SIG-M5 (cell line): ENCODE measurements at places on chromosomes 5 and 9.

DNA sequence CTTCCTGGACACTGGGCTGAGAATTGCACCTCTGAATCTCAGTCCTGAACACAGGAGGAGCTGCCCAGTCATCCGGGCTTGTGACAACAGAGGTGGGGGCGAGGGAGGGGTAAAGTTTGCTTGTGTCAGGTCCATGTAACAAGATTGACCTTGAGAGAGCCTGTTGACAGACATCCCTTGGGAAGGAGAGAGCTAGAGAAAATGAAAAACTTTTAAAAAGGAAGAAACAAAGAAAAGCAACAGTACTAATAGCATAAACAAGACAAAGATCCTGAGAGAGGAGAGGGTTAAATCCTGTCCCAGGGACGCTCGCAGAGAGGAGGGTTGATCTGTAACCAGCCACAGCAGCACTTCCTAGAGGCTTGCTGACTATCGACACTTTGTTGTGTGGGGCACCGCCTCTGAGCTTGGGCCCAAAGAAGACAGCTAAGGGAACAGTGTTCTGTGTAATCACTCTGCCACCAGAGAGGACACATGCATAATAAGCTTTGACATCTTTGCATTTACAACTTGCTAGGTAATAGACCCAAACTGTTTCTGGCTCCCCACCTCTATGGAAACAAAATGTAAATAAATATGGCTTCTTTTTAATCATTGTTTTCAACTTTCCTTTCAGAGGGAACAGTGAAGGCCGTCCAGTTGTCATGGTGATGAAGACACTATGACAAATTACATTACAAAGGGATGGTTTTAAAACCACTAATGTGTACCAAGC lies 363.7 kb downstream of the CSNK1G3 start:
- DNase-seq = no peak

DNA sequence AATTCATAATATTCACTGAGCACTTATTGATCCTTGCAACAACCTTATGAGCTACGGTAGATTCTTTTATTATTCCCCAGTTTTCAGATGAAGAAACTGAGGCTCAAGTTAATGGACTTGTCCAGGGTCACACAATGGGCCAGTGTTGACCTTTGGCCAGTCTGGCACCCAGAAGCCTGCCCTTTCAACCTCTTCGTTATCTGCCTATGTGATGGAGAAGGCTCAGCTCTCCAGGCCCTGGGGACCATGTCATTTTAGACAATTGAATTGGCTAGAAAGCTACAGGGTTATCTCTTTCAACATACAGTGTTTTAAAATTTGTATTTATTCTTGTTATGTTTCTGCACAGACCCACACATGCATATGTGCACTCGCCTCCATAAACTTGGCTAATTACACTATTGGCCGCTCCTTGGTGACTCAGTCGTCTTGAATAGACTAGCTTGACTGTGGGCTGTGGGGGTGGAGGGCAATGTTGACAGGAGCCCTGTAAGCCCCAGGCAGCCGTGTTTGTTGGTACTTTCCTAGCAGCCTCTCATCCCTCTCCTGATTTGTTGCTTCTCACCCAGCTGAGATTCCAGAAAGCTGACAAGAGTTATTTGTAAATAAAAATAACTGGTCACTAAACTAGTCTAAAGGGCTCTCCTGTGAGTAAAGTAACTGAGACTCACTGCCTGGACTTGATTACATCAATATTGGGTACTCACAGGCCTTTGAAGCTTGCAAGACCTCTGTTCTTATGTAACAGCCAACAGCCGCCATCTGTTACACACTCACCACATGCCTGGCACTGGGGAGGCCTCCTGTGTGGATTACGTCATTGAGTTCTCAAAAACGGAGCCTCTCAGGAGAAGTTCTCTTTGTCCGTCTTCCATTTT lies 8.5 kb upstream of the ANGPTL2 start:
- DNase-seq = peak; percentile 65

DNA sequence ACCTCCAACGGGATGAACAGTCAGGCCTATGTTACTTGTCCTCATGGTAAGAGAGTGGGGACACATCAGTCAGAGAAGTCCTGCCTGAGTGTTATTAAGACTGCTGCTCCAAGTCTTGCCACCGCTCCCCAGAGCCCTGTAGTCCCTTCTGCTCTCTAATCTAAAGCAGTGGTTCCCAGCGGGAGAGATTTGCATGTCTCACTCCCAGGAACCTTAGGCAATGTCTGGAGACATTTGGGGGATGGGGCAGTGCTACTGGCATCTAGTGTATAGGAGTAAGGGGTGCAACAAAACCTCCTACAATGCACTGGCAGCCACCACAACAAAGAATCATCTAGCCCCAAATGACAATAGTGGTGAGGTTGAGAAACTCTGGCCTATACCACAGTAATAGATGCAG lies 2.6 kb upstream of the SVEP1 start:
- DNase-seq = no peak

DNA sequence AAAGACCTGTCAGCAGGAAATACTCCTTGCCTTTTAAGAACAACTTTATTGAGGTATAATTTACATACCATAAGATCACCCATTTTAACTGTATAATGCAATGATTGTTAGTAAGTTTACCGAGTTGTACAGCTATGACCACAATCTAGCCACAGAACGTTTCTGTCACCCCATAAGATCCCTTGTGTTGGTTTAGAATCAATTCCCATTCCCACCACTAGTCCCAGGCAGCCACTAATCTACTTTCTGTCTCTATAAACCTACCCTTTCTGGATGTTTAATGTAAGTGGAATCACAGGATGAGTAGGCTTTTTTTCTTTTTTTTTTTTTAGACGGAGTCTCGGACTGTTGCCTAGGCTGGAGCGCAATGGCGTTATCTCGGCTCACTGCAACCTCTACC lies 4.4 kb downstream of the GPR107 start:
- DNase-seq = no peak

DNA sequence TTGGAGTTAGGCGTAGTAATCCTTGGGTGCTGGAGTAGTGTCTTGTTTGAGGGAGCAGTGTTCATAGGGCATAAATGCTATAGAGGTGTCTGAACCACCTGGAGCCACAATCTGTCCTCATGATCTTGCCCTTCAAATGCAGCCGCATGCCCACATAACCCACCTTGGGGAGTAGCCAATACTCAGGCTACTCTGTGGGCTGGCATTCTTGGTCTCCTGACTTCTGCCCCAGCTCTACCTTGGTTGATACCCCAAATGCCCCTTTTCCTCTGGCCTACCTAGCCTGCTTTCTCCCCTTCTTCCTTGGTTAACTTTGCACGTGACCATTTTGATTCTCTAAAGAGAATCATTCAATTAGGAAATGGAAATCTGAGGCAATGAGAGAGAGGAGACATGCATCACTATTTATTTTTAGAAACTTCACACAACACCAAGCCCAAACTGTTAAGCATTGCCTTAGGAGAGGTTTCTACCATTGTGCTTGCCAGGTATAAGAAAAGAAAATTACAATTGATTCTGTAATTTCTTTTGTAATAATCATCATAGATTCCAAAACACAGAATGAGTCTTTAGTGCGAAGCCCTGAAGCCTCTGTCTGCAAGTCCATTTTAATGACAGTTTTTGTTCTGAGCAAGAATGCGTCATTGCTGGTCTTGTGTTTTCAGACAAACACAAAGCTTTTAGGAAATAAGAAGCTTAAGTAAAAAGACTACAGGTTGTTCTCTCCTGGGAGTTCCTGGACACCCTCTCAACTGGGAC lies 135.2 kb downstream of the C9orf152 start:
- DNase-seq = no peak

DNA sequence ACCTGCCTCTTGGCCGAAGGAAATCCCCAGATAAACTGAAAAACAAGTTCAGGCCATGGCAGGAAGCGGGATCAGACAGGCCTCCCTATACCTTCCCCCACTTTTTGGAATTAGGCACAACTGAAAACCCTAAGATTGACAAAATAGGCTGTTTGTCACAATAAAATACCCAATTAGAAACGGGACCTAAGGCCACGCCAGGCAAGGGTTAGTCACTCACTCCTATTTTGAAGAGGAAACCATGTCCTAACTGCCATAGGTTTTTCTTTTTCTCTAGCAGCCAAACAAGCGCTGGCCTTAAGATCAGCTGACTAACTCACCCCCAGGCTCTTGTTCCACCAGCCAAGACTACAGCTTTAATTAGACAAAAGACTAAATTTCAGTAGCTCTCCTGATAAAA lies 11.9 kb downstream of the FBP2 start:
- DNase-seq = no peak

- no peak for DNase-seq
Observed at GRCh38 chr9:135809166-135809565, 98.2 kb downstream of the CAMSAP1 start.

DNA sequence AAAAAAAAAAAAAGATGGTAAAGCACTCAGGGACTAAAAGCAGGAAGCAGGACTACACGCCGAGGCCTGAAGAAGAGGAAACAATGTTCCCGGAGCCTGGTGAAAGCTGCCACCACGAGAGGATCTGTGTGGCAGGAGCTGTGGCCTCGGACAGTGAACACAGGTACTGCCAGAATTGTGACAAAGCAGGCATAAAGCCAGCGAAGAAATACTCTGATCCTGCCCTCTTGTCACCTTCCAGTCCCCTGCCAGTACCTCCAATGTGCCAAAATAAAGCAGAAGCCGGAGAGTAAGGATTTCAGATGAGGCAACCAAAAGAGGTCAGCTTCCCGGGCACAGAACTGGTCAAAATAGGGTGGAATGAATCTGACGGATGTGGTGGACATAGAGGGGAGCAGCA lies 211.5 kb upstream of the TARS1 start:
- DNase-seq = no peak

DNA sequence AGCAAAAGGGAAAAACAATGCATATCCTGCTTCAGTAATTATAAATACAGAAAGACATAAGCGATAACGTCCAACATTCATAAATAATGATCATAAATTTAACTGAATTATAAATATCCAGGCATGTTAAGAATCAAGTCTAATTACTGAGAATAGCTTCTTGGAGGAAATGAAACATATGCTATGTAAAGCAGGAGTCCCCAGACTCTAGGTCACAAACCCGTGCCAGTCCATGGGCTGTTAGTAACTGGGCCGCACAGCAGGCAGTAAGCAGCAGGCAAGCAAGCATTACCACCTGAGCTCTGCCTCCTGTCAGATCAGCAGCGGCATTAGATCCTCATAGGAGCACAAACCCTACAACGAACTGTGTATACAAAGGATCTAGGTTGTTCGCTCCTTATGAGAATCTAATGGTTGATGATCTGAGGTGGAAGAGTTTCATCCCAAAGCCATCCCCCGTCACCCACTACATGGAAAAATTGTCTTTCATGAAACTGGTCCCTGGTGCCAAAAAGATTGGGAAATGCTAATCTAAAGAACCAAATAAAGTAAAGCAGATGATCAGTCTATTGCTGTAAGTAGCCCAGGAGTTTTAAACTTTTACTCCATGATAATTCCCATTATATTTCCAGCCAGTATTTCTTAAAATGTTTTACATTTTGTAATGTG lies 50.4 kb downstream of the CERT1 start:
- DNase-seq = no peak

- DNase-seq = no peak
Observed at GRCh38 chr9:78746010-78746409, 449.1 kb downstream of the PSAT1 start.

GRCh38 chr5:176360894-176361436 lies 599 bp downstream of the KIAA1191 start:
- DNase-seq = no peak

- no peak for DNase-seq
Observed at GRCh38 chr9:93669958-93670207, 93.5 kb downstream of the PHF2 start.

DNA sequence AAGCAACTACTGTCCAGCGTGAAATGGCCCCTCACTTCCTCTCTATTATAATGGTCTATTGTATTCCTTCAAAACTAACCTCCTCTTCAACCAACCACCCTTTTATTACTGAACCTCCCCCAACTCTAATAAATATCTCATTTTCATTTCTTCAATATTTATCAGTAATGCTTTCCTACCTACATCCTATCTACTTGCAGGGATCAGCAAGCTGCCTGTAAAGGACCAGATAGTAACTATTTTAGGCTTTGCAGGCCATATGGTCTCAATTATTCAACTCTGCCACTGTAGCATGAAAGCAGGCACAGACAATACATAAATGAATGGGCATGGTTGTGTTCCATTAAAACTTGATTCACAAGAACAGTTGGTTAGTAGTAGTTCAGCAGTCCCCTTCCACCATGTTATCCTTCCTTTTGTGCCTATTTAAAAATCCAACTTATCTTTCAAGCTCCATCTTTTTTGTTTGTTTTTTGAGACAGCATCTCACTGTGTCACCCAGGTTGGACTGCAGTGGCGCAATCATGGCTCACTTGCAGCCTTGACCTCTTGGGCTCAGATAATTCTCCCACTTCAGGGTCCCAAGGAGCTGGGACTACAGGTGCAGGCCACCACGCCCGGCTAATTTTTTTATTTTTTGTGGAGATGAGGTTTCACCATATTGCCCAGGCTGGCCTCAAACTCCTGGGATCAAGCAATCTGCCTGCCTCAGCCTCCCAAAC lies 45.8 kb downstream of the PCDHGC5 start:
- DNase-seq = no peak

DNA sequence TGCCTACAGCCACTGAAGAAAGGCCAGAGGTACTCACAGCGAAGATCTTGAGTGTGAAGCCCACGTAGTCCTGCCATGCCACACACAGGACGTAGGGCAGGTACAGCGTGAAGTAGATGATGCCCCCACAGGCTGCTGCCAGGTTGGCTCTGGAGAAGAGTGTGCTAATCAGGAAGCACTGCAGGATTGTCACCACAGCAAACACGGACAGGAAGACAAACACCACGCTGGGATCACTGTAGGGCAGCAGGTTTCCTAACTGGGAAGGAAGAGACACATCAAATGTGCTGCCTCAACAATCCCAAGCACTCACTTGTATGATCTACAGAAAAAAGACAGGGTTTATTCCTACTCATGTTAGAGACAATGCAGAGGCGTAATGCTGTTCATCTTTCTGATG lies 63.0 kb downstream of the NIPSNAP3B start:
- no peak for DNase-seq

GRCh38 chr5:81065492-81065891 lies 105.3 kb downstream of the RASGRF2 start:
- no peak for DNase-seq

- DNase-seq = no peak
Observed at GRCh38 chr9:109456811-109457210, 41.3 kb downstream of the PTPN3 start.

DNA sequence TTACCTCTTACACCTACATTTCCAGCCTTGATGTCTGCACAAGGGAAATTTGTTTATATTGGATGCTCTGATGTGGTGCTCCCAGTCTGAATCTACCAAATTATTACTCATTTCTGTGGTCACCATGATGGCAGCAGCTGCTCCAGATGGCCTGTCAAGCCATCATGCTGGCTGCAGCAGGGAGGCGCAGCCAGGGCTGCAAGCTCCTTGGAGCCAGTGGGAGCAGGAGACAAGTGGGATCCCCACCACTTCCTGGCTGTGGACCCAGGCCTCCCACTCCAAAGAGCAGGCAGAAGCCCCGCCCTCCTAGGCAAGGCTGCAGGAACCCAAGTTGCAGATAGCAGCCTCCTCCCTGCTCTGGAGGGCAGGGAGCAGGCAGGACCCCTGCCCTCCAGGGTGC lies 241.1 kb upstream of the ATP10B start:
- no peak for DNase-seq

GRCh38 chr9:89256225-89256624 lies 54.8 kb upstream of the CKS2 start:
- DNase-seq = no peak
